ENCODE measurements at places on chromosomes 6 and 20.

DNA sequence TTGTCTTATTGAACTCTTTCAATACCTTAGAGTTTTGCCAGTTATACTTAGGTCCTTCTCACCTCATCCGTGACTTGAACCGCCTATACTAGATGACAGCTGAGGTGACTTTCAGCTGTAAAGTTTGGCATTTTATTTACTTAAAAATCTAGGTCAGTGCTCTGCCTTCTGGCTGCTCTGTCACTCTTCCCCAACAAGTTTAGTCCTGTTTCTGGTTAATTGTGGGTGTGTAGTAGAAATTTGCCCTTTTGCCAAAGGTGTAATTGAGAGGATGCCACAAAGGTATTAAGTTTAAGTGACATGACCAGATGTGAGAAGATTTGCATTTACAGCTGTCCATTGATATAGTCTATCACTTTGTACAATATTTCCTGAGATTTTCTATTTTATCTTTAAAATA lies 106.2 kb downstream of the FARS2 start:
- no peak for DNase-seq

DNA sequence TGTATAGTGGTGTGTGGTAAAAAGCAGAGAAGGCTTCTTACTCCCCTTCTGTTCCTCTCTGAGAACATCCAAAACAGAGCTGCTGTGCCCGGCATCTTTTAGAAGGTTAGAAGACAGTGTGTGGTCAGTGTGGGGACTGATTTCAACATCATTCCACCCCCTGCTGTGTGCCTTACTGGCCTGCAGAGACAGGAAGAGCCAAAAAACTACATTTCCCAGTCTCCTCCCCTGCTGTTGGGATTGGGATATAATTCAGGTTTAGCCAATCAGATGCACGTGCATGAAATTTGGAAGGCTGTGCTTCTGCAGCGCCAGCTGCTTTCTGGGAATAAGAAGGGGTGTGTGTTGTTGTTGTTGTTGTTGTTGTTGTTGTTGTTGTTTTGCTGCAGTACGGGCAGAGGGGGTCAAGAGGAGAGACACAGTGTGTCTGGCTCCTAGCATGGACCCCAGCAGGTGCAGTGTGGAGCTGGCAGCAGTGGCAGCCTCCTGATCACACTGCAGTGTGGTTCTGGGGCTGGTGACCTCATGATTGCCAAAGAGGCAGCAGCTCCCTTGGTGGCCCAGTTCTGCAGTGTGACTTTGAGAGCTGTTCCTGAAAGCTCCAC lies 74.7 kb downstream of the MRPL14 start:
- DNase-seq = no peak

GRCh38 chr20:38260378-38261053 lies at the start of gene KIAA1755:
Gene KIAA1755, minus strand, starts transcription at chr20:38260735. Its CDS starts 235 bp downstream, at chr20:38260500.
- DNase-seq = no peak

- DNase-seq = no peak
Measured at GRCh38 chr6:108156180-108156937, 9.5 kb upstream of the NR2E1 start.

GRCh38 chr20:32652739-32653526 lies 20.8 kb downstream of the C20orf203 start:
- peak; percentile 80 for DNase-seq

DNA sequence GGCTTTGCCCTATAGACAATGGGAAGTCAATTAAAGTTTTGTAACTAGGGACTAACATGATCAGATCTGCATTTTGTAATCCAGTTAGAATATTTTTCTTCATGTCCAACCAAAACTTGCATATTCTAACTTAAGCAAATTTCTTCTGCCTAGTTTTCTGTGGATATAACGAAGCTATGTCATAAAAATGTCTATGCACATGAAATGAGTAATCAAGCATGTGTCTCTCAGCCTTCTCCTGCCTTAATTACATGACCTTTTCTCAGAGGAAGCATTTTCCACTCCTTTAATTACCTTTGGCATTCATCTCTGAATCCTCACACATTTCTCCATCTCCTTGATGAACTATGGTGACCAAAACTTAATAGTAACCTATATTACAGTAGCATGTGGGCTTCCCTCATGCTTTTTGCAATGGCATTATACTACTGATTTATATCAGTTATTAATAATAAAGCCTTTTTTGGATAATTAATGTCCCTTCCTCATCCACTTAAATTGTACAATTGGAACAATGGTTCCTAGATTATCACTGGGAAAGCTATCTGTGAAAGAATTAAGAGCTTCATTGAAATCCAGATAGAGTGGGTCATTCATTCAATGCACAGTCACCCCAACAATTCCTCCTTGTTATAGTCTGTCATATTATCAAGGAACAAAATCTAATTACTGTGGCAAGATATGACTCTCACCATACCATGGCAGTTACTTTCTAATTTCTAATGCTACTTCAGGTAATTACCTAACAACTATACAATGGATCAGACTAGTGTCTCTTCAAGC lies 19.1 kb upstream of the FBXO9 start:
- DNase-seq = no peak

GRCh38 chr20:6122111-6122872 lies 538 bp downstream of the FERMT1 start:
- peak; percentile 42 for DNase-seq

GRCh38 chr20:51525241-51526105 lies 17.0 kb downstream of the NFATC2 start:
- no peak for DNase-seq
